Lower lobe of right lung (tissue), 2 donors: ENCODE measurements at places on chromosomes 4 and X. TPM values are rescaled to one million over a fixed set of nuclear protein-coding genes. Genes with fewer than 3 reads are reported as not detected.

Gene ZMAT1
- 10.0 TPM for total RNA-seq

Gene MMRN1
- 42.6 TPM for total RNA-seq

DNA sequence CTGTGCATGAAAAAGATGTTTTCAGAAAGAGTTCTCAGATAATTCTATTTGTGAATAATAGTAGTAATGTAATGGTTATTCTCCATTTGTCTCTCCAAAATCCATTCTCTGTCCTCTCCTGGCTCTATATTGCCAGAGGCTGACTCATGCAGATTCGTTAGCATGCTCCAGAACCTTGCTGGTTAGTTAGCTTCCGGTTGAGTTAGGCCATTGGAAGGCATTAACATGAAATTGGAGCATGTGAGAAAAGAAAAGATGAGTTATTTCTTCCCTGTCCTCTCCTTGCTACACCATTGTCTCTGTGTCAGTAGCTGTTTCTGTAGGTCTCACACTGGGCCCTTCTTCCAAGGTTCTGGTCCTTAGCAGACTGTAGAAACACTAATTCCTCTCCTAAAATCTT lies 23.5 kb upstream of the PRDM8 start:
- H3K27me3 ChIP-seq: no peaks in the 10 kb centered on the region
- no peaks in the 10 kb centered on the region for H3K36me3 ChIP-seq
- H3K27ac ChIP-seq: no peak overlapping the region
- no peaks in the 10 kb centered on the region for H3K4me1 ChIP-seq
- no peak for DNase-seq

DNA sequence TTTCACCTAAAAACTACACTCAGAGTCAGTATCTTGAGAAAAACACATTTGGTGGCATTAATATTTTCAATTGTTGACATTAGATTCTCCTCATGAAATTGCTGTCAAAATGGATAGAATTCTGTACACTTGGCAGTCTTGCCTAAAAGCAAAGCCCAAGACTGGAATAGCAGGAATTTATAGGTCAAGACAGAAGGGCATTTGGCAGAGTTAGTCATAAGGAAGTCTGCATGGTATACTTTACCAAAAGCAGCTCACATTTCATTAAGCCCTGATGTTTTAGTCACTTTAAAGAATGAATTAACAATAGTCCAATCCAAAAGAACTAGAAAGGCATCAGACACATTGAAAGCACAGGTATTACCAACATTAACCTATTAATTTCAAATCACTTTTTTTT lies 7.1 kb downstream of the CCDC160 start:
- H3K4me1 ChIP-seq: no peaks in the 10 kb centered on the region
- no peaks in the 10 kb centered on the region for H3K27me3 ChIP-seq
- no peaks in the 10 kb centered on the region for H3K36me3 ChIP-seq
- DNase-seq: no peak

Gene RNF175
- 0.12 TPM for total RNA-seq

- H3K4me3 ChIP-seq: no peak overlapping the region
- H3K27ac ChIP-seq: no peak overlapping the region
- no peak for DNase-seq
- H3K27me3 ChIP-seq: no peaks in the 10 kb centered on the region
- no peaks in the 10 kb centered on the region for H3K36me3 ChIP-seq
These were observed 77.5 kb upstream of the ELOVL6 start for GRCh38 chr4:110275871-110276270.
